WTC11 (cell line): ENCODE measurements at places on chromosomes 13 and 19.

- H3K27ac ChIP-seq: peak overlapping the region; percentile 93
- H3K4me1 ChIP-seq: peaks cover 4% of the 10 kb centered on the region; the same call in 1 of the 2 replicates
- peak overlapping the region; percentile 72 for H3K4me3 ChIP-seq
- no peak for DNase-seq
- peaks cover 6% of the 10 kb centered on the region for H3K36me3 ChIP-seq
Measured at GRCh38 chr19:10543059-10543419, 665 bp upstream of the ATG4D start.

DNA sequence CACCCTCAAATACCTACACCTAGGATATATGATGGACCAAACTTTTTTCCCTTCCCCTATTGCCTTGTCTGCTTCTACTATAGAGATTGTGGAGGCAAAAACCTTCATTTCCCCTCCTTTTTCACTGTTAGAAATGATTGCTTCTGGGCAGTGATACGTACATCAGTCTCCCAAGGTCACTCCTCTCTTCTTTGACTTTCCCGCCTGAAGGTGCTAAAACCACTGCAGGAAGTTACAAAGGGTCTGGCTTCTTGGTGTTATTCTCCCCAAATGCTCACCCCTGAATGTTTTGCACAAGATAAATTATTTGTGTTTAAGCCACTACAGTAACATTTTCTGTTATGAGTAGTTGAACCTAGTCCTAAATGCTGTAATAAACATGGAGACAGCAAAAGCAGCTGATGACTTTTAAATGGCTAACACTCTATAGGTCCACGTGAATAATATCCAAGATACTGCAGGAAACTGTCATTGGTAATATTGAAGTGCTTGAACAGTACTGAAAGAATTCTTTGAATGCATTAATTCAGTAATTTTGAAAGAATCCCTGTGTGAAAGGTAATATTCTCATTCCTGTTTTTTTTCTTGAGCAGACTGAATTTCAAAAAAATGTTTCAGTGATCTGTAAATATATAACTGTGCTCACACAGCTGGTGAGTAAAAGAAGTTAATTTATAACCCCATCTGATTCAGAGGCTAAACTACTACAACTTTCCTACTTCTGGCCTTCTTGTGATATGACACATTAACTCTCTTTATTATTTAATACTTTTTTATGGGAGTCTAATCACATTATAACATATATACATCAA lies 865.1 kb downstream of the EFNB2 start:
- H3K27ac ChIP-seq: no peak overlapping the region
- H3K36me3 ChIP-seq: no peaks in the 10 kb centered on the region
- H3K4me1 ChIP-seq: no peaks in the 10 kb centered on the region
- no peaks in the 10 kb centered on the region; the same call in 1 of the 2 replicates for H3K27me3 ChIP-seq
- no peak for DNase-seq

- H3K27me3 ChIP-seq: no peaks in the 10 kb centered on the region
- peaks cover 15% of the 10 kb centered on the region; the same call in 1 of the 2 replicates for H3K36me3 ChIP-seq
- DNase-seq: peak; percentile 1
- no peak overlapping the region for H3K27ac ChIP-seq
Measured at GRCh38 chr13:113534236-113534860, 43.8 kb upstream of the DCUN1D2 start.

- no peaks in the 10 kb centered on the region for H3K27me3 ChIP-seq
- H3K4me3 ChIP-seq: no peak overlapping the region
- no peak overlapping the region for H3K27ac ChIP-seq
- DNase-seq: no peak
- no peaks in the 10 kb centered on the region for H3K36me3 ChIP-seq
Measured at GRCh38 chr13:31824705-31825517, 85.6 kb downstream of the RXFP2 start.

DNA sequence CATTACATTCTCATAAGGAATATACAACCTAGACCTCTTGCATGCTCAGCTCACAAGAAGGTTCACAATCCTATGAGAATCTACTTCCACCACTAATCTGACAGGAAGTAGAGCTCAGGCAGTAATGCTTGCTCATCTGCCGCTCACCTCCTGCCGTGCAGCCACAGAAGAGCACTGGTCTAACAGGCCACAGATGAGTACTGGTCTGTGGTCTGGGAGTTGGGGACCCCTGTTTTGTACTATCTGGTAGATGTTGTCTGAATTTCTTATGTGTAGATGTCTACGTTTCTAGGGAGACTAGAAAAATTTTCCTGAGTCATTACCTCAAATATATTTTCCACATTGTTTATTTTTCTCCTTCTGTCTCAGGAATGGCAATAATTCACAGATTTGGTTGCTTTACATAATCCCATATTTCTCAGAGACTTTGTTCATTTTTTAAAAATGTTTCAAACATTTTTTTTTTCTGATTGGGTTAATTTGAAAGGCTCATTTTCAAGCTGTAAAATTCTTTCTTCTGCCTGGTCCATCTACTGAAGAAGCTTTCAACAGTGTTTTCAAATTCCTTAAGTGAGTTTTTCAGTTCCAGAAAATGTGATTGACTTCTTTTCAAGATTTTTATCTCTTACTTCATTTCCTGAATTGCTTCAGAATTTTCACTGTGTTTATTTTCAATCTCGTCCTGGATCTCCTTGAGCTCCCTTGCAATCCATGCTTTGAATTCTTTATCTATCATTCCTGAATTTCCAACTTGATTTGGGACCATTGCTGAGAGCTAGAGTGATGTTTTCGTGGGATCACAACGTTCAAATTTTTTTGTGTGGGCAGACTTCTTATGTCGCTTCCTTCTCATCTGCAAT lies 1322.2 kb downstream of the PCDH9 start:
- no peaks in the 10 kb centered on the region; the same call in 1 of the 2 replicates for H3K36me3 ChIP-seq
- H3K27me3 ChIP-seq: no peaks in the 10 kb centered on the region
- H3K4me3 ChIP-seq: no peak overlapping the region
- H3K27ac ChIP-seq: no peak overlapping the region

DNA sequence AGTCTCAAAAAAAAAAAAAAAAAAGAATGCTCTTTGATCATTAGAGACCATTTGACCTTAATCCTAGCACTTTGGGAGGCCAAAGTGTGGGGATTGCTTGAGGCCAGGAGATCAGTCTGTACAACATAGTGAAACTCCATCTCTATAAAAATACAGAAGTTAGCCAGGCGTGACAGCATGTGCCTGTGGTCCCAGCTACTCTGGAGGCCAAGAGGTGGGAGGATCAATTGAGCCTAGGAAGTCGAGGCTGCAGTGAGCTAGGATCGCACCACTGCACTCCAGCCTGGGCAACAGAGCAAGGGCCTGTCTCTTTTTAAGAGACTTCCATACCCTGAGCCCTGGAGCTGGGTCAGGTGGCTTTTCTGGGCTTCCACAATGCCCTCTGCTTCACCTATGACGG lies 11.5 kb upstream of the COLGALT1 start:
- H3K4me3 ChIP-seq: no peak overlapping the region
- H3K36me3 ChIP-seq: no peaks in the 10 kb centered on the region
- no peaks in the 10 kb centered on the region for H3K4me1 ChIP-seq
- no peak overlapping the region for H3K27ac ChIP-seq
- H3K27me3 ChIP-seq: peaks cover 23% of the 10 kb centered on the region
